ENCODE measurements at places on chromosomes 4 and X. TPM values are rescaled to one million over a fixed set of nuclear protein-coding genes. Genes with fewer than 3 reads are reported as not detected.
A peak's percentile ranks its signal among the peaks of the same experiment; 100 is the strongest.

Gene PRKG2
- 1.7 TPM for total RNA-seq

Gene MAGEA2B
- total RNA-seq: not detected

Gene PALLD
- total RNA-seq: 1.0 TPM

Gene SGMS2
- total RNA-seq: 0.67 TPM

Gene PRRG1
- not detected for total RNA-seq

DNA sequence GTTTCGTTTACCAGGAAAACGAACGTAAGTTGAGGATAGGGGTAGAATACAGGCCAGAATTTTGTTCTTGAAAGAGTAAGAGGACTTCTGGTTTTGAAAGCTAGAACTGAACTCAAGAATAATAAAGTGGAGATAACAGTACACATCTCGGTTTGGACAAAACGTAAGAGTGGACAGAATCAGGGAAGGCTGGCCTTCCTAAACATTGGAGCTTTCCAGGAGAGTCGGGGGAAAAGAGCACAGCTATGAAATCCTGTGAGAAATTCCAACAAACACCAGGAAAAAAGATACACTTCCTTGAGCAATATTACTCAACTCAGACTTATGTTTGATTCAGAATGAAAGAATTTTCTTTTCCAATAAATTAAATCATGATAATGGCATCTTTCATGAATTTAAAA lies 1.2 kb downstream of the CTSO start:
- no peaks in the 10 kb centered on the region for H3K36me3 ChIP-seq
- H3K27me3 ChIP-seq: no peaks in the 10 kb centered on the region
- H3K27ac ChIP-seq: no peak overlapping the region
- no peak for DNase-seq
- H3K4me1 ChIP-seq: peaks cover 17% of the 10 kb centered on the region

- H3K4me1 ChIP-seq: no peaks in the 10 kb centered on the region
- no peak overlapping the region for H3K4me3 ChIP-seq
- H3K27me3 ChIP-seq: no peaks in the 10 kb centered on the region
- H3K27ac ChIP-seq: no peak overlapping the region
- H3K36me3 ChIP-seq: no peaks in the 10 kb centered on the region
These were observed 45.3 kb downstream of the PCYT1B start for GRCh38 chrX:24601858-24602257.

- no peak for DNase-seq
- H3K27me3 ChIP-seq: no peaks in the 10 kb centered on the region
- H3K4me1 ChIP-seq: no peaks in the 10 kb centered on the region
- no peak overlapping the region for H3K4me3 ChIP-seq
These were observed 100.5 kb upstream of the TBC1D9 start for GRCh38 chr4:140856621-140857062.

DNA sequence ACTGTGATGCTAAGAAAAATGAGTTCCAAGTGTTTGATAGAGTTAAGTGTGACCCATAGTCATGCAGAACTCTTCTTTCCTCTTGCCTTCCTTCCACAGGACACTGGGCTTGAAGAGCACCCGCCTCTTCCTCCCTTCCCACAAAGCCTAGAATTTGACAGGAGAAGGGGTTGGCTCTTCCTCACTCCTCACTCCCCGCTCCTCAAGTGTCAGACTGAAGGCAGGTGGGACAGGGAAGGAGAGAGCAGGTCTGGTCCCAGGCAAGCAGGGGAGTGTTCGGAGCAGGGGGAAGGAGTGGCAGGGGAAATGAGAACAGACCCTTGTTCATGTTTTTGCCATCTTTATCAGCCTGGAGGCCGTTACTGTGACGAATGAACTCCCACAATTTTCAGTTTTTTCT lies 10.7 kb downstream of the MAGED2 start:
- H3K27me3 ChIP-seq: no peaks in the 10 kb centered on the region
- no peak overlapping the region for H3K4me3 ChIP-seq
- H3K36me3 ChIP-seq: peaks cover 15% of the 10 kb centered on the region
- no peak overlapping the region for H3K27ac ChIP-seq

DNA sequence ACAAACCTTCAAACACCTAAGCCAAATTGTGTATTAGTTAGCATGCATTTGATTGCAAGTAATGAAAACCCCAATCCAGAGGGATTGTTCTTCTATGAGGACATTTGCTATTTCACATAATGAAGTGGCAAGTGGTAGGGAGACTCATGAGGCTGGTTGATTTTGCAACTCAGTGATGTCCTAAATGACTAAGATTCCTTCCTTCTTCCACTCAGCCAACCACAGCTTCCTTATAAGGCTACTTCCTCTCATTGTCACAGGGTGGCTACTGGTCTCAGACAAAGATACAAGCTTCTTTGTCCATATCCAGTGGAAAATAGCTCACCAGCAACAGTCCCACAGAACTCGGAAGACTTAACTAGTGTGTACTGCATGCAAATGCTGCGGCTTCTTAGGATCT lies 5.3 kb upstream of the OTC start:
- H3K4me3 ChIP-seq: no peak overlapping the region
- H3K36me3 ChIP-seq: no peaks in the 10 kb centered on the region
- H3K4me1 ChIP-seq: no peaks in the 10 kb centered on the region

GRCh38 chrX:118025226-118025625 lies 91.4 kb downstream of the KLHL13 start:
- H3K36me3 ChIP-seq: no peaks in the 10 kb centered on the region
- DNase-seq: no peak
- no peaks in the 10 kb centered on the region for H3K27me3 ChIP-seq
- H3K27ac ChIP-seq: no peak overlapping the region
- H3K4me1 ChIP-seq: no peaks in the 10 kb centered on the region

DNA sequence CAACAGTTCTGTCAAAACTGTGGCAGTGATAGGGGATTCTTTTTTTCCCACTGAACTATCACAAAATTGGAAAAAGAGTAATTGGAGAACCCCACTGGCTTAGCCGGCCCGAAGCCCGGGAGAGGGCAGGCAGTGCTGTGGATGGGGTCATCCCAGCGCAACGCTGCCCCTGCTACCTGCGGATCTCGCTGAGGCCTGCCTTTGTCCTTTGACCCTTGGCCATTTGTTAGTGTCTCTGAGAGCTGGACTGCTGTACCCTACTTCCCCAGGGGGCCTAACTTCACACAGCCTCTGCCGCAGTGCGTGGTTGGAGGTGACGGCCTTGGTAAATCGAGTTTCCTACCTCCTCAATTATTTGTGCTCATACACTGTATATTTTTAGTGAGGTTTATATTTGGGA lies 43.0 kb upstream of the MSANTD1 start:
- H3K27ac ChIP-seq: no peak overlapping the region
- DNase-seq: no peak
- no peak overlapping the region for H3K4me3 ChIP-seq
- H3K36me3 ChIP-seq: peaks cover 33% of the 10 kb centered on the region

DNA sequence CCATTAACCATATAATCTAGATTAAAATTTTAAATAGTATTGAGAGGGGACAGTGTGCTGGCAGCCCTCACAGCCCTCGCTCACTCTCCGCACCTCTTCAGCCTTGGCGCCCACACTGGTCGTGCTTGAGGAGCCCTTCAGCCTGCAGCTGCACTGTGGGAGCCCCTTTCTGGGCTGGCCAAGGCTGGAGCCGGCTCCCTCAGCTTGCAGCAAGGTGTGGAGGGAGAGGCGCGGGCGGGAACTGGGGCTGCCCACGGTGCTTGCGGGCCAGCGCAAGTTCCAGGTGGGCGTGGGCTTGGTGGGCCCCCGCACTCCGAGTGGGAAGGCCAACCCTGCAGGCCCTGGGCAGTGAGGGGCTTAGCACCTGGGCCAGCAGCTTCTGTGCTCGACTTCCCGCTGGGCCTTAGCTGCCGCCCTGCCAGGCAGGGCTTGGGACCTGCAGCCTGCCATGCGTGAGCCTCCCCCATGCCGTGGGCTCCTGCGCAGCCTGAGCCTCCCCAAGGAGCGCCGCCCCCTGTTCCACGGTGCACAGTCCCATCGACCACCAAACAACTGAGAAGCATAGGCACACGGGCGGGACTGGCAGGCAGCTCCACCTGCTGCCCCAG lies 32.8 kb upstream of the CFAP299 start:
- H3K36me3 ChIP-seq: no peaks in the 10 kb centered on the region
- H3K4me3 ChIP-seq: no peak overlapping the region
- H3K4me1 ChIP-seq: no peaks in the 10 kb centered on the region
- DNase-seq: no peak
- H3K27me3 ChIP-seq: no peaks in the 10 kb centered on the region

GRCh38 chr4:124757126-124757525 lies 44.6 kb upstream of the ANKRD50 start:
- H3K4me1 ChIP-seq: no peaks in the 10 kb centered on the region
- no peaks in the 10 kb centered on the region for H3K27me3 ChIP-seq
- DNase-seq: no peak
- no peak overlapping the region for H3K4me3 ChIP-seq
- no peaks in the 10 kb centered on the region for H3K36me3 ChIP-seq
- no peak overlapping the region for H3K27ac ChIP-seq

GRCh38 chrX:132883358-132883915 lies 75.0 kb downstream of the HS6ST2 start:
- no peaks in the 10 kb centered on the region for H3K27me3 ChIP-seq
- DNase-seq: no peak
- H3K36me3 ChIP-seq: no peaks in the 10 kb centered on the region
- no peak overlapping the region for H3K4me3 ChIP-seq
- H3K4me1 ChIP-seq: no peaks in the 10 kb centered on the region

GRCh38 chrX:9677098-9677739 lies 88.4 kb downstream of the GPR143 start:
- no peak overlapping the region for H3K27ac ChIP-seq
- H3K4me1 ChIP-seq: peaks cover 7% of the 10 kb centered on the region
- peak; percentile 37 for DNase-seq
- no peaks in the 10 kb centered on the region for H3K27me3 ChIP-seq
- no peaks in the 10 kb centered on the region for H3K36me3 ChIP-seq

GRCh38 chr4:147597561-147597960 lies 19.6 kb upstream of the TMEM184C start:
- no peak for DNase-seq
- H3K36me3 ChIP-seq: no peaks in the 10 kb centered on the region
- H3K27me3 ChIP-seq: no peaks in the 10 kb centered on the region
- no peak overlapping the region for H3K4me3 ChIP-seq
- H3K4me1 ChIP-seq: no peaks in the 10 kb centered on the region

DNA sequence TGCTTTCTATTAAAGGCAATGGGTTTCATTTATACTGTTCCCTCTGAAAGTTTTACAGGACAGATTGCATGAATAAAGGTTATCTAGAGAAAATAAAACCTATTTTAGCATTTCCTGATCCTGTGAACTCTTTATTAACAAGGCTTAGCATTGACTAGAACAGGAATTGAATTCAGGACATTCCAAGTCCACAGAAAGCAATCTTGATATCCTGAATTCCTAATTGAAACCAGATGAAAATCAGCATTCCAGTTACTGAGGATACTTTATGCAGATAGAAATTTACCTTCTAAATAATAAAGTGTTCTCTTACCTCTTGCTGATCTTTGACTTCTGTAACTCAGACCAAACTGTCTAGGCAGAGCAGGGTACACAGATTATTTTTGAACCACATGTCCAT lies 151.4 kb downstream of the ZNF518B start:
- H3K4me1 ChIP-seq: no peaks in the 10 kb centered on the region
- no peak for DNase-seq
- H3K36me3 ChIP-seq: no peaks in the 10 kb centered on the region
- H3K27ac ChIP-seq: no peak overlapping the region
- no peak overlapping the region for H3K4me3 ChIP-seq

DNA sequence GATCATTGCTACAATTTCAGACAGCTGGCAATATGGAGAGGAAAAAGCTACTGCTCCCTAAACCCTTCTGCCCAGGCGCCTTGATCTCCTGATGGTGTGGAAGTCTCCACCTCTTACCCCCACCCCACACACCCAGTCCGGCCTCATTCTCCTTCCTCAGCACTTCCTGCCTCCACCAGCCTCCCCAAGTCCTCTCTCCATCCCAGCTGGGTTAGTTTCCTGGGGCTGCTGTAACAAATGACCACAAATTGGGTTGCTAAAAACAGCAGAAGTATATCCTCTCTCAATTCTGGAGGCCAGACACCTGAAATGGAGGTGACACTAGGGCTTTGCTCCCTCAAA lies 1.1 kb upstream of the CCNQ start:
- H3K36me3 ChIP-seq: peaks cover 5% of the 10 kb centered on the region
- no peak for DNase-seq
- H3K4me1 ChIP-seq: peaks cover 53% of the 10 kb centered on the region
- H3K27ac ChIP-seq: peak overlapping the region; percentile 65

- no peak for DNase-seq
- H3K27me3 ChIP-seq: no peaks in the 10 kb centered on the region
- no peak overlapping the region for H3K4me3 ChIP-seq
- H3K27ac ChIP-seq: no peak overlapping the region
- no peaks in the 10 kb centered on the region for H3K36me3 ChIP-seq
These were observed 86.7 kb downstream of the CNGA2 start for GRCh38 chrX:151821226-151821625.

- H3K36me3 ChIP-seq: no peaks in the 10 kb centered on the region
- H3K4me1 ChIP-seq: no peaks in the 10 kb centered on the region
- no peak overlapping the region for H3K27ac ChIP-seq
- H3K27me3 ChIP-seq: no peaks in the 10 kb centered on the region
- H3K4me3 ChIP-seq: no peak overlapping the region
These were observed 485.1 kb downstream of the TRIML1 start for GRCh38 chr4:188624370-188624769.

All from CD4-positive, alpha-beta memory T cell (primary cell).